ENCODE measurements at places on chromosomes 1 and 21.

DNA sequence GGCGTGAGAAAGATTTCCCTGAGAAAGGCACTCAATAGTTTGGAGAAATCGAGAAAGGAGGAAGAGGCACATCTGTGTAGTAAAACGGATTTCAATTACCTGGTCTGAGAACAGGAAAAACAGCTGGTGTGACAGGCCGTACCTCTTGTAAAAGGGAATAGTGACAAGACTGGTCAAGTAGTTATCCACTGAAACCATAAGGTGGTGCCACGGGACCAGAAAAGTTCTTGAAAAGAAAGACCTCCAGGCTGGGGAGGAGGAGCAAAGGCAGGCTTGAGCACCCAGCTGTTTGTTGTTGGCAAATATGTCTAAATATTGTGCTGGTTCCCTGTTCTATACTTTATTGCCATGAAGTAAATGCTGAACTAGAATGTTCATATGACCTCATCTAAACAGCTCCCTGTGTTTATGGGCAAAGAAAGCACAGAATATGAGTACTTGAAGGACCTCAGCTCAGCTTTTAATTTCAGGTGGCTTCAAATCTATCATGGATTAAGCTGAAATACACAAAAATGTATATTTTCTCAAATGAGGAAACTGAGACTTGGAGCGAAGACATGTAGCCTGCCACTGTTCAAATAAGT, 4.0 kb downstream of the HAO2 start:
- peak; percentile 54 for DNase-seq

- no peak for DNase-seq
Observed at GRCh38 chr1:85330711-85331290, 54.4 kb upstream of the BCL10 start.

DNA sequence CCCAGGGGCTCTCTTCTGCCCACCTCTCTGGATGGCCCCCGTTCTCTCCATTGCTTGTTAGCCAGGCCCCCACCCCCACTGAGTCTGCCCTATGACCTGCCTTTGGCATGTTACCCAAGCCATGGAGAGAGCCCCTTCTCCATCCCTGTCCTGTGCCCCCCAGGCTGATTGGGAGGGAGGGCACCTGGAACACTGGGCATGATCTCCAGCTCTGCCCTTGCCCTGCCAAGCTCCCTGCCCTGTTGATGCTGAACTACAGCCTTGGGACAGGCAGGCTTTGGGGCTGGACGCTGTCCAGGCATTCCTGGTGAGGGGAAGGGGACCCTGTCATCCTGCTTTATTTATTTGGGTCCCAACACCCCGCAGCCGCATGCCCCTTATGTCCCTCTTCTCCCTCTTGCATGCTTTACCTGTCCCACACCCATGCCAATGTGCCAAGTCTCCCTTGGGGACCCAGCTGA, 10.7 kb downstream of the TRIM46 start:
- DNase-seq: no peak

- no peak for DNase-seq
Observed at GRCh38 chr21:46452710-46453109, 6.0 kb upstream of the DIP2A start.

DNA sequence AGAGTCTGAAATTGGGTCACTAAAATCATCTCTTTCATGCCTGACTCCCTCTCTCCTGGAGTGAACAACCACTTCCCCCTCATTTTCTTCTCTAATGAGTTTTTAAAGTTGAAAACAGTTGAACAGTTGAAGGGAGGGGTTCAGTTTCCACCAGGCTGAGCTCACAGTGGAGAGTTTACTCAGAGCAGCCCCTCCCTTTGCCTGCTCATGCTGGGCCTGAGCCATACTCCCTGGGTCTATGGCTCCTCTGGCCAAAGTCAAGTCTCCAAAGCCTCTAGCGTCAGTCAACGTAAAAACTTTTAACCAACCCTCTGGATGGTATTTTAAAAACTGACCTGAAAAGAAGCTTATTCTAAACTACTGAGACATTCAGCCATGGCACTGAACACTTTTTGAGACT, 100.8 kb upstream of the RNPC3 start:
- no peak for DNase-seq

DNA sequence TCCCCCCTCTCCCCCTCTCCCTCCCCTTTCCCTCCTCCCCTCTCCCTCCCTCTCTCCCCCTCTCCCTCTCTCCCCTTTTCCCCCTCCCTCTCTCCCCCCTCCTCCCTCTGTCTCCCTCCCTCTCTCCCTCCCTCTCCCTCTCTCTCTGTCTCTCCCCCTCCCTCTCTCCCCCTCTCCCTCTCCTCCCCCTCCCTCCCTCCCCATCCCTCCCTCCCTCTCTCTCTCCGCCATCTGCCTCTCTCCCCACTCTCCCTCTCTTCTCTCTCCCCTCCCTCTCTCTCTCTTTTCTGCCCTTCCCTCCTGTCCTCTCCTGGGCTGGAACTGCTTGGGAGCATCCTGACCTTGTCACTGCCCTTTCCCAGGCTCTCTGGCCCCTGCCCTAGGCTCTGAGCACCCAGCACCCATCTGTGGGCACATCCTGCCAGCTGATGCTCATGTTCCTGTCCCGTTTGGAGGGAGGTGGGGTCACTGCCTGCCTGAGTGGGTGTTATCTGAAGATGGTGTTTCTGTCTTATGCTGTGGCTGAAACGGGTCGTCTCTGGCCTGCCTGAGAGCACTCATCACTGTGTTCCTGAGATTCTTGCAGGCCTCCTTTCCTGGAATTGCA, 10.8 kb downstream of the FTCD start:
- no peak for DNase-seq

DNA sequence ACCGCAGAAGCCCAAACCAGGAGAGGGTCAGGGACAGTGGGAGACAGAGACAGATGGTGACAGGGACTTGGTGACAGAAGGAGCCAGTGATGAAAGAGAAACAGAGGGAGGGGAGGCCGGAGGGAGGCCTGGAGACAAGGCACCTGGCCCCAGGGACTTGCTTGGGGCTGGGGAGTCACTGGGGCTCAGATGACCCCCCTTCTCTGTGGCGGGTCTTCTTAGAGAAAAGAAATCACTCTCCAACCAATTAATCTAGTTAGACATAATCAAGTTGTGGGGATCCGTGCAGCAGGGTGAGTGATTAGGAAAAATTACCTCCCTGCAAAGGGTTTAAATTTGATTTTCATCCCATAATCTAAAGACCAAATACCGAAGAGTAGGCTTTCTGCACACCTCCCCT, 519.8 kb downstream of the PTPRU start:
- DNase-seq: peak; percentile 18

- no peak for DNase-seq
Observed at GRCh38 chr1:84800090-84801073, 92.6 kb downstream of the LPAR3 start.

DNA sequence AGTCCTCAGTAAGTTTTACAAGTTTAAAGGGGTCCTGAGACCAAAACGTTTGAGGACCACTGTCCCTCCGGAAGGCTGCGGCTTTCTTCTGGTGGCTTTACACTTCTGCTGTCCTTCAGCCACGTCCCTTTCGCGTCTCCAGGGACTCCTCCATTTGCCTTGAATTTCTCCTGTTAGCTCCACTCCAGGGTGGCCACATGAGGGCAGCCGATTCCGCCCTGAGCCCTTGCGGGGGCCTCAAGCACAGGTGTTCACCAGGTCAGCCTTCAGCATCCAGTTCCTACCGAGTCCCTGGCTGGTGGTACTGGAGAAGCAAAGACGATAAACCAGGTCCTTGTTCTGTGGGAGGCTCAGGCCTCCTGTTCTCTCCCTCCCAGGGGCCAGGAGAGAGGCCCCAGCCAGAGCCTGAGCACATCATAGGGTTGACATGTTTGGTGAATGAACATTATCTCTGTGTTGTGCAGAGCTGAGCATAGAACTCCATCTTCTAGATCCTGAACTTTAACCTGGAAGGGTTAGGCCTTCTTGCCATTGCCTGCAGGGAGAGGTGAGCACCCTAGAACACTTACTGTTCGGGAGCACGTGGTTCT, 27.4 kb upstream of the COQ8A start:
- DNase-seq: peak; percentile 68

DNA sequence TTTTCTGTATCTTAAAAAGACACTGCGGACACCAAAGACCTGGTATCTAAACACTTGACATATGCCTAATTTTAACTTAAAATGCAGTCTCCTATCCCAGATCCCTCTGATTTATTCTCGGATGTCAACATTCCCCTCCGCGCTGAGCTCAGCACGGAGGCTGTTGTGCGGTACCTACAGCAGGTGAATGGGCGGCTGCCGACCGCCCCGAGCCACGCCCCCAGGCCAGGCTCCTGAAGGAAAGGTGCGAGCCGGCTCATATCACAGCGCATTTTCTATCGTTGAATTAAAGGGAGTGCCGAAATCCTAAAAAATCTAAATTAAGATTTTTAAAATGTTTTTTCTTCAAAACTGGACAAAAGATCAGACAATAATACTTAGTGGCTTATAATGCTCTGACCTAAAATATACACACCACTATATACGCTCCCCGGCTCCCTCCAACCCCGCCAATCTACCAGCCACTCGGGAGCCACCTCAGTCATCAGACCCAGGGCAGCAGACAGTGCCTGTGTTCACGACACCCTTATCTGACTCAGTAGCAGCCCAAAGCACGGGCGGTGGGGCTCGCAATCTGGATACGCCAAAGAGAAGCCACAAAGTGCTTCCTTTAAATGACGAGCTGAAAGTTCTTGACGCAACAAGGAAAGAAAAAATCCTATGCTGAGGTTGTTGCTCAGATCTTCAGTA, 4.1 kb downstream of the WRAP73 start:
- no peak for DNase-seq

GRCh38 chr1:88678405-88678804, 5.7 kb upstream of the PKN2 start:
- no peak for DNase-seq

DNA sequence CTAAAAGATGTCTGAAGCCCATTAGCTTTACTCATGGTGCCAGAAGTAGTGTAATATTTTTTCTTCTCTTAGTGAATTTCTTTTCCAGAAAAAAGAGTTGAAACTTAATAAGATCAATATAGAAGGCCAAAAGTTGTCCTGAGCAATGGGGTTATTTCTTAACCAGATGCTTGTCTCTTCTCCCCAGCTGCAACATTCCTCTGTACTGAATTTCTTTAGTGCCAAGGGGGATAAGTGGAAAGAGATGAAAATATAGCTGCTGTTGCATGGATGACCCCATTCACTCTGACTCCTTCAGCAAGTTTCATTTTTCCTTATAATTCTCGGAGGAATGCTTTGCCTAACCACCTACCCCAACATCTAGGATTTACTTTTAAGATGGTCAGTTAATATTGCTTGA, 675.0 kb downstream of the USP25 start:
- DNase-seq: no peak

- DNase-seq: no peak
Observed at GRCh38 chr1:163823017-163823416, 501.3 kb downstream of the NUF2 start.

- DNase-seq: no peak
Observed at GRCh38 chr1:223229756-223230155, 86.7 kb upstream of the TLR5 start.

GRCh38 chr1:79599257-79599656, 592.7 kb upstream of the ADGRL4 start:
- DNase-seq: no peak
